ENCODE measurements at places on chromosomes 16 and 17.

- DNase-seq = no peak
Measured at GRCh38 chr17:56603486-56604238, 10.2 kb downstream of the NOG start.

GRCh38 chr17:77489893-77490255 is 349.1 kb downstream of the SEC14L1 start:
- no peak for DNase-seq

GRCh38 chr16:11794996-11795886 is 1.8 kb downstream of the ZC3H7A start:
- DNase-seq = no peak

DNA sequence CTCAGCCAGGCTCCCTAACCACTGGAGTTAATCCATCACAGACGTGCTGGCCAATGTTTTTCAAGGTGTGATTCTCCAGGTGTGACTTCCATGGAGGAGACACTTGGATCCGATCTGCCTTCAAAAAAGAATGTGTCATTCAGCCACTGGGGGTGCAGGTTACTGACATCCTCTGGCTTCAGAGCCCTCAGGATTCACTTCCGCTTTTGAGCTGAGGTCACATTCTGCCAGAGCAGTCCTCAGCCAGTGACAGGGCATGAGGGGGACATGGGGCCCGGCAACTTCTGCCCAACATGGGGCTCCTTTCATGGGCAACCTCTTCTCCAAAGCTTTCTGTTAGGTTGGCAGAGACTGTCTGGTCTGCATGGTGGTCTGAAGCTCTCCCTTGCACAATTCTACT is 81.4 kb downstream of the GRIN2A start:
- DNase-seq = no peak

DNA sequence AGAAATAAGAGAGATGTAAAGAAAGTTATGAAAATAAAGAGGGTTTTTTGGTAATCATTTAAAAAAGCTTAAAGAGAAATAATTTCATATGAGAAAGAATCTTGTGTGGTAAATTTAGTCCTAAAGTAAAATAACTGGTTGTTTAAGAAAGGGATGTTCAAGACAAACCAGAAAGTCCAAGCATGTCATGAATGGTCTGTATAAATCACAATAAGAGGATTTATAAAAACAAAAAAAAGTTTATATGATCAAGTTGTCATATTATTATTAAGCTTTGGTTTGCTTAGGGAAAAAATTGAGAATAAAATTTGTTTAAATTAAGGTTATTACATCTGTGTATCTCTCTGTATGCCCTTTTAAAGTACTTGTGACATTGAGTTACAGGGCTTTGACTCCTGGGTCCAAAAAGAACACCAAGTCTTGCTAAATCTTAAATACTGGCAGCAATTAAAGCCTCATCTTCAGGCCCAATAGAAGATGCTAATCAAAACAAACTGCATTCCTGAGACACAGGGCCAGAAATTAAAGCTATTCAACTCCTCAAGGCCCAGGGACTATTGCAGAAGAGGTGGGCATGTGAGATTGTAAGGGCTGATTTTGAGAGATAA is 15.6 kb upstream of the TRIM25 start:
- DNase-seq = peak; percentile 9

GRCh38 chr17:7237761-7238419 is 1.4 kb downstream of the PHF23 start:
- peak; percentile 57 for DNase-seq

DNA sequence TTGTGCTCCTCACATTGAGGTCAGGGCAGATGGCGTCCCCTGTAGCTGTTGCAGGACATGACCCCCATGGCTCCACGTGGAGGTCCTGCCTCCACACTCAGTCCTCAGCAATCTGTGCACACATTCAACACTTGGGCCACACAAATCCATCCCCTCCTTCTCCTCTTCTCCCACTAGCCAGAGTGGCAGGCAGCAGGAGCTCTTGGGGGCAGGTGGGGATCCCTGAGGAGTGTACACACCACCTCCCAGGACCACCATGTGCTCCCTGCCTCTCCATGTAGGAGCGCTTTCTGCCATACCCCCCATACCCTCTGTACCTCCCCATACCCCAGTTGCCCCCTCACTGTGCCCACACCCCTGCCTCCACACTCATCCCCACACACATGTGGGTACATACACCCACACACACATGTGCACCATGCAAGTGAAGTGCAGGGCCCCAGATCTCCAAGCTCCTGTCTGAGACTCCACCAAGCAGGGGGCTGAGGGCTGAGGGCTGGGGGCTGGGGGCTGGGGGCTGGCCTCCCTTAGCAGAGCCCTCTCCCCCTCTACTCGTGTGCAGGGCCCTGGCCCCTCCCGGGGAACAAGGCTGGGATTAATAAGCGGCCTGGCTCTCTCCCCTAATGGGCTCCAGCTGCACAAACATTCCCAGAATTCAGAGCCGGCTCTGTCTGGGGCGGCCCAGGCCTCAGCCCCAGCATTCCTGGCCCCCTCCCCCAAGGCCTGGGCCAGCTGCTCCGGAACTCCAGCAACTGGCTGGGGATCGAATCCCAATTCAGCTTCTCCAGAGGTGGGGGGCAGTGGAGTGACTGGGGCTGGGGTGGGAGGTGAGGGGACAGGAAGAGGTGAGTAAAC is 48.2 kb upstream of the MEIOC start:
- DNase-seq = no peak

DNA sequence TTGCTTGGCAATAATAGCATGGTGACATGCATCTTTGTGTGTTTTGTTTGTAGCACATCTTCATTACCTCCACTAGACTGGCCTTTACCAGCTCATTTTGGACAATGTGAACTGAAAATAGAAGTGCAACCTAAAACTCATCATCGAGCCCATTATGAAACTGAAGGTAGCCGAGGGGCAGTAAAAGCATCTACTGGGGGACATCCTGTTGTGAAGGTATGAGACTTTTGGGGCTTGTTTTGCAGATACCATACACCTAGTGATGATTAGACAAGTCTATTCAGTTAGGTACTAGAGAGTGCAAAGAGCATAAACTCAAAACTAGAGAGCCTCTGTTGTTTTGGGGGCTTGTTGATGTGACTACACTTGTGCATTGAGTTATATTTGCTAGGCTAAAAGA is 41.2 kb downstream of the NFATC3 start:
- no peak for DNase-seq

GRCh38 chr17:7167832-7168231 is 11.3 kb downstream of the ASGR1 start:
- DNase-seq = no peak

DNA sequence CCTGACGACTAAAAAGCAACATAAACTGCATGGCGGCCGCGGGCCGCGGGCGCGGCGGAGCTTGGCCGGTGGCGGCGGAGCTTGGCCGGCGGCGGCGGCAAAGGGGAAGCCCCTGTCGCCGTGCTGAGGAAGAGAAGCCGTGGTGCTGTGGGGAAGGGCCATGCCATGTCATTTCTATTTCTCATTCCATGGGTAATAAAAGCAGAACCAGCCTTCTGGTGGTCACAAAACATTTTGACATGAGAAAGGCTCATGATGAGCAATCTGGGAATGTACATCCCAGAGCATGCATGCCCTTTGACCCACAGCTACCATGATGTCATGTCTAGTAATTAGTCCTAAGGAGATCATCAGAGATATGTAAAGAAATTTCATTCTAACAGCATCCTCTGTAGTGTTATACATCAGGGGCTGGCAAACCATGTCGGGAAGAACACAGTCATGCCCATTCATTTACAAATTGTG is 23.9 kb upstream of the HEATR6 start:
- no peak for DNase-seq

- no peak for DNase-seq
Measured at GRCh38 chr17:22304667-22305303, 612.5 kb downstream of the KCNJ18 start.

DNA sequence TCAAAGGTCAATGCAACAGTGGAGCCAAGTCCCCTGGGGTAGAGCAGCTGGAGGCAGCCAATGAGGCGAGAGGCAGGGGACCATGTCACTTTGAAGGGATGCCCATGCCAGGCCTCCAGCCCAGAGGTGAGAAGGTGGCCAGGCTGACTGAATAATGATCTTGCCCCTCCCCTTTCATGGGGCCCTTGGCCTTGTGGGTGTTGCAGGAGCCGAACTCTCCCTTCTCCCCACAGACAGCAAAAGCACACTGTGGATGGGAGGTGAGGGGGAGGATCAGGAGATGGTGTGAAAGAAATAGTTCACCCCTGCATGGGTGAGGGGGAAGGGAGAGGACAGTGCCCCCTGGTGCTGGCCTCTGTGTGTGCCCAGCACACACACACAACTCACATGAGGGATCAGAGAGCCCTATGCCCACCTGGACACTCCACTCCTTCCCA is 15.8 kb upstream of the TBX21 start:
- no peak for DNase-seq

DNA sequence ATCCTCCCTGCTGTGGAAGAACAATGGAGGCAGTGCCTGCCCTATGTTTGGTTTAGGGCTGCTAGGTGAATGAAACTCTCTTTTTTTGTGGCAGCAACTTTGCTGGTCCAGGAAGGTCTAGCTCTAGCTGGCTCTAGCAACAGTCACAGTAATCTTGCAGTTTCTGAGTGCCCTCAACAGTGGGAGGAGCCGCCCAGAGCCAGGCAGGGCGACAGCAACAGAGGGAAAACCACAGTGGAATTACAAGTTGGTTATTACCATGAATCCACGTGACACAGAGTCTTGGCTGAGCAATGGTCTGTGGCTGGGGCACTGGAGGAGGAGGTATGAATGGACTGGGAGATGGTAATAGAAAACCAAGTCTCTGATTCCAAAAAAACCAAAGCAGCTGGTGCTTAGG is 10.3 kb downstream of the HSPB9 start:
- no peak for DNase-seq

GRCh38 chr17:59432657-59433056 is 101.2 kb downstream of the YPEL2 start:
- no peak for DNase-seq

DNA sequence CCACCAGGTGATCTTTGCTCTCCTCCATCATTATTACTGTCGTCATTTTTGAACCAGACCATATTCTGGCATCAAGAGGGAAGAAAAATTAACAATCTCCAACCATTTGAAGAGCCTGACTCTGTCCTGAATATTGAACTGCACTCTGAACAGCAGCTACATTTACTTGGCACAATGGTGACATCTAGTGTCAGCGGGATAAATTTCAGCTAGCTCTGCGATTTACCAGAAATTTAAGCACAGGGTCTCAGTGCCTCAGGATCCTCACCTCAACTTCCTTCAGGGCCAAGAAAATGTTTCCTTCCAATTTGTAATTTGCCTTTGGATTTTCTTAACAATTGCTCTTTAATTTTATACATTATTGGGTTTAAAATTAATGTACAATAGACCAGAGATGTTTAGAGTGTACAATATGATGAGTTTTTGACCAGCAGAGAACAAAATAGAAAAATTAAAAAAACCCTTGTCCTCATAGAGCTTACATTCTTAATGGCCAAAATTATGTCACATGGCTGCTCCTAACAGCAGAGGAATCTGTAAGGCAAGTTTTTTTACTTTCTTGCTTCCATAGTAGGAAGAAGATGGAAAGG is 10.7 kb upstream of the ZNF19 start:
- peak; percentile 20 for DNase-seq

- no peak for DNase-seq
Measured at GRCh38 chr16:4733211-4733742, 794 bp downstream of the ANKS3 start.

- DNase-seq = no peak
Measured at GRCh38 chr17:77600346-77600745, 358.2 kb upstream of the TNRC6C start.
